RWPE1 (cell line): ENCODE measurements at places on chromosomes 2 and 18.
A peak's percentile ranks its signal among the peaks of the same experiment; 100 is the strongest.

DNA sequence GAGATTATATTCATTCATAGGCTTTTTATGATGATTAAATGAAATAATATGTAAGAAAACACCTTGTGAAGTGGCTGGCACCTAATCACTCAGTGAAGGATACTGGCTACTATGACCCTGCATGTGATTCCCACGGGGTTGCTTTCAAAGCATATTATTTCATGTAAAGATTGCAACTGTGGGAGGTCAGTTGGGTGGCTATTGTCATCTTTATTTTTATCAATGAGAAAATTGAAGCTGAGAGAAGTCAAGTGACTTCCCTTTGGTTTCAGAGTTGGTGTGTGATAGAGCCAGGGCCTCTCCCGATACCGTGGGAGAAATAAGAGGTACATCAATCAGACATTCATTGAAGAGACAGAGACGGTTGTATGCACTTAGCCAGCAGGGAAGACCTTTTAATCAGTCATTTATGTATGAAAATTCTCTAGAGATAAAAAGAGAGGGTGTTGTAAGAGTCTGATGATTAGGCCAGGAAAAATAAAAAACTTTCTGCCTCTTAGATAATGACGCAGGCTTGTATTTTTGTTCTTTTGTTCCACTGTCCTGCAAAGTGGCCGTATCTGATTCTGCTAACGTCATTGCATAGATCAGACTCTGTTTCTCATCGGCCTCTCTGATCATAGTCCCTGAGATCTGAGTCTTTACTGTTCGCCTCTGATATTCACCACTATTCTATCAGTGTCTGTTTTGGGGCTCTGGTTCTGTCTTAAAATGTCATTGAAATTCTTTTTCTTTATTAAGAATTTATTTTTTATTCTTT is 50.5 kb downstream of the QPCT start:
- no peak for DNase-seq

- DNase-seq = no peak
Observed at GRCh38 chr2:17163638-17164037, 354.6 kb downstream of the RAD51AP2 start.

GRCh38 chr2:15284614-15285013 is 276.5 kb downstream of the NBAS start:
- no peak for DNase-seq

DNA sequence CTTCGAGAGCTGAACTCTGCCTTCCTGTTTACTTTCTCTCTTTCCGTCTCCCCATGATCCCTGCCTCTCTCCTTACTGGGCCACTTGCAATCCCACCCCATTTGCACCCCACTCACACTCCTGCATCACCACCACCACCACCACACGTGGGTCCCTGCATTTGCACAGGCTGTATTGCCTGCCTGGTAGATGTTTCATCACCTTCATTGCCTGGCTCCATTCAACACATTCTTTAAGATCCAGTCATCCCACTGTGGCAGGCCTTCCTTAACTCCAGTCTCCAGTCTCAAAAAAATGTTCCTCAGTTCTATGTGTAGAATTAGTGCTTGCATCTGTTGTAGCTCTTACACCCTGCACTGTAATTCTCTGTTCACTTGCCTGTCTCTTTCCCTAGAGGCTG is 13.9 kb downstream of the NOSTRIN start:
- DNase-seq = peak; percentile 42
